GM10248 (cell line): ENCODE measurements at places on chromosomes 7 and 10.
A peak's percentile ranks its signal among the peaks of the same experiment; 100 is the strongest.

DNA sequence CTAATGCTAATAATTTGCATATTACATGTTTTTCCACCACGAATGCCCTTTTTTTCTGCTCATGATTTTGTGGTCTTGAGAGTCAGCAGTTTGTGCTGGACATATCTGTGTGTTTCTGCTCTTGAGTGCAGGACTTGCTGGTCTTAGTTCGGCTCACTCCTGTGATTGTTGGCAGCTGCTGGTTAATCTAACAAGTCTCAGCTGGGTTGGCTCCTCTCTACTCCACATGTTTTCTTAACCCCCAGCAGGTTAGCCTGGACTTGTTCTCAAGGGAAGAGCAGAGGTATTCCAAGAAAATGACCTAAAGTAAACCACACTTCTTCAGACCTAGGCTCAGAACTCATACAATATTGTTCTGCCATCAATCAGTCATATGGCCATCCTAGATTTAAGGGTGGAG is 1238.9 kb downstream of the XPNPEP1 start:
- DNase-seq = no peak

DNA sequence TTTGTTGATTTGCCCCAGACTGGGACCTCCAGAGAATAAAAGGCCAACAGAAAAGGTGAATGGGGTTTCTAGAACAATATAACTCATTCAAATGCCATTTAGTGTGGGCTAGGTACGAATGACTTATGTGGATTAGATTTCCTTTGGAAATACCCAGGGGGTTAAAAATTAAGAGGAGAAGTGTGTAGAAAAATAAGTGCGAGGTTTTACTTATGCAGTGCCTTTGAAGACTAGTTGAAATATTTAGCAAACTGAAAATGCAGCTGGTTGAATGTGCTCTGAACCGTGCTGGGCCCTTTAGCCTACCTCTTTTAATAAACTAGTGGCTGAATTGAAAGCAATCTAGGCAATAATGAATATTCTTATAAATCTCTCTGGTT is 180.6 kb downstream of the LRMDA start:
- DNase-seq = no peak

- DNase-seq = no peak
Measured at GRCh38 chr10:103090911-103091310, 102.2 kb downstream of the NT5C2 start.

- no peak for DNase-seq
Measured at GRCh38 chr7:97011536-97012364, 6.4 kb downstream of the DLX6 start.

DNA sequence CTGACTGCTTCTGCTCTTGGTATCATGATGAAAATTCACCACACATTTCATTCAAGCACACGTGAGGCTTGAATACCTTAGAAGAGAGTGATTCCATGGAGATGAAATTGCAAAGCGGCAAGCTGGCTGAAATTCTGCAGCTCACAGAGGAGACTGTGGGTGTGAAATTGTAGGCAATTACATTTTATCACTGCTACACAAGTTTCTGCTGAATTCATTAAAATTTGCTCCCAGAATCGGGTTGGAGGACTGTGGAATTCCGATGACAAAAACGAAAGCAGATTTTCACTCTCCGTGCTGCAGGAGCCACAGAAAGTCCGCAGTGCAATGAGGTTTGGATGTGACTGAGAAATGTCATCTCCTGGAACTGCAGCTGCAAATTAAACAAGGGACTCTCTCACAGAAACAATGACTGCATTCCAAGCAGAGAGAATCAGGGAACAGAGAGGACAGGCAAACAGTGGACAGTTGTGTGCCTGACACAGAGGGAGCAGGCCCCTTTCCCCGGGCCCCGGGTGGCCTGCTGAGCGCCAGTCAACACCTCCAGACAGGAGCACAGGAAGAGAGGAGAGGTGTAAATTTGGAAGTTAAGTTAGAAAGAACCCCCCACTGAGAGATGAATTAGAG is 109.1 kb downstream of the C10orf90 start:
- DNase-seq = no peak

GRCh38 chr7:100407285-100408180 is 21.0 kb downstream of the ZCWPW1 start:
- DNase-seq = peak; percentile 74

DNA sequence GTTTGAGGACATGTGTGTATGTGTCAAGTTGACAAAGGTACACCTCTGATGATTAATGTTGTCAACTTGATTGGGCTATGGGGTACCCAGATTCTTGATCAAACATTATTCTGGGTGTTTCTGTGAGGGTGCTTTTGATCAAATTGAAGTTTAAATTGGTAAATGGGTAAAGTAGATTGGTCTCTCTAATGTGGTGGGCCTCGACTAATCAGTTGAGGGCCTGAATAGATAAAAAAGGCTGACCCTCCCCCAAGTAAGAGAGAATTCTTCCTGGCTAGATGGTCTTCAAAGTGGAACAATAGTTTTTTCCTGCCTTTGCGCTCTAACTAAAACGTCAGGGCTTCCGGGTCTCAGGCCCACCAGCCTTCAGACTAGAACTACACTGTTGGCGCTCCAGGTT is 309.9 kb upstream of the MGMT start:
- no peak for DNase-seq

DNA sequence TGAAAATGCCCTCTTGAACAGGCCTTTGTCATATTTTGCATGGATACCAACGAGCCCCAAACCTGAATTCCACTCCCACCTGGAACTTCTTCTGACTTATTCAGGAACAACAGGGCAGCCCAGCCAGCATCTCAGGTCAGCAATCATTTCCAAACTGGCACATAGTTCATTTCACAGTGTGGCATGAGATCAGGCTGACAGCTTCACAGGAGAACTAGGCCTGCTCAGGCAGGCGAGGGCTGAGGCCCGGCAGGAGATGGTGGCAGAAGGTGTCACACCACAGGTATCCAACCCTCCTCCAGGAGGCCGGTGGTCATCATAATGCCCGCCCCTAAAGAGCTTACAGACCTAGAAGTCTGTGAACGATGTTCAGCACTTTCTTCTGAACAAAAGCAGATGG is 42.5 kb downstream of the DENND11 start:
- DNase-seq = no peak

- DNase-seq = no peak
Measured at GRCh38 chr7:73668103-73668885, 663 bp downstream of the VPS37D start.

- DNase-seq = no peak
Measured at GRCh38 chr10:107706096-107706725, 541.7 kb upstream of the SORCS1 start.

- DNase-seq = no peak
Measured at GRCh38 chr10:79084012-79084971, 15.5 kb downstream of the ZMIZ1 start.

DNA sequence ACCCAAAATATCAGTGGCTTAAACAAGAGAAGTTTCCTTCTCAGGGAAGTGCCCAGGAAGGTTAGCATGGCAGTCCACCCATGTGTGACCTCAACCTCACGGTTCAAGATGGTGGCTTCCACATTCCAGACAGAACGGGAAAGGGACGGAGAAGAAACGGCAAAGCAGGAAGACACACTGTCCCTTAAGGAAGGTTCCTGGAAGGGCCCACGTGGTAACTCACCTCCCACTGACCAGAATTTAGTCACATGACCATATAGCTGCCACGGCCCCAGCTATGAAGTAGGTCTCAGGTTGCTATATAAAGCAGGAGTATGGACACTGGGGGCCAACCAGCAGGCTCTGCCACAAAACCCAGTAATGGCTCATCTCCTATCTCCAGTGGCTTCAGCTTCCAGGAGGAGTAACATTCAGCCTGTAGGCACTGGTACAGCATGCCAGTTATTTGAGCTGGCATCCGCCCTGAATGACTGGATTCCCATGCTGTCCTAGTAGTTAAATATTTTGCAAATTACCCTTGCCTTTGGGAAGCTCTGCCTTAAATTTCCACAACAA is 278.5 kb upstream of the KLF14 start:
- no peak for DNase-seq

DNA sequence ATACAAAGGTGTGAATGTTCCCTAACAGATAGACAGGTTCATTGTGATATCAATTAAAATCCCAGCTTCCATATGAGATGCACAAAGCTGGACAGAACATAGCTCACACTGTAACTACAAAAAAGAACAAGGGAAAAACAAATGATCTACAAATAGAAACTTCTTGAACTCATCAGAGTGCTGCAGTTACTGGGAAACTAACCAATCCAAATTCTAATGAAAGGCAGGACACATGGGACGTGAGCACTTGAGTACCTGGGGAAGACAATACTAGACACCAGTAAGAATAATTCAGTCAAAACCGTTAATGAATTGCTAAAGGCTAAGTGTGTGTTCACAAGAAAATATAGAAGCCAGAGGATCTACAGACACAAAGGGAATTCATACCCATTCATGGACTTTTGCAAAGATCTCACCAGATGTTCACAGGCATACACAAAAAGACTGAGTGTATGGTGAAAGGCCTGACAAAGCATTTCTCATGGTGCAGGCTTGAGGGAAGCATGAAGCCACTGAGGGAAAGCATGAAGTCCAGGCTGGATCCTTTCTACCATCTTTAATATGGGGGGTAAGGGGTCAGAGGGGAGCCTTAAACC is 7.8 kb upstream of the GPR22 start:
- no peak for DNase-seq

DNA sequence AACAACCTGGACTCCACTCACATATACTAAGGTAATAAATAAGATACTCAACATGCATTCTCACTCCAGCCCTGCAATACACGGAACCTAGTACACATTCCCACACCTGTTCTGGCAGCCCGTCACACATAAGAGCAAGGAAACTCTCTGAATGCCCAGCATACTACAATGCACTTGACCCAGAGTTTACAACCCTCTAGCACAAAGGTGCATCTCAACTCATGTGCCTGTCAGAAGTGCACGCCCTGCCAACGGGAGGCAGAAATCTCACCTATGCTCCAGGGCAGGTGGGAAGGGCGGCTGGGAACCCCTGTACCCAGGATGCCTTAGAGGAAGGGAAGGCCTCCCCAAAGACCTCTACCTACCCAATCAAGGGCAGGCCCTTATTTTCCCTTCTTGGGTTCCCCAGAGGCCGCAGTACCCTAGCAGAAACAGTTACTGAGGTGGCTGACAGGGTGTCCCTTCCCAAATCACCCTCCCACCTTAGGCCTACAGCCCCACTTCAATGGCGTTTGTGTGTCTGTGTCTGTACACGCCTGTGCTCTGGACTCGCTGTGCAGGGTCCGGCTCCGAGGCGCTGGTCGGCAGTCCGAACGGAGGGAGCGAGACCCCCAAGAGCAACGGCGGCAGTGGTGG is 2.0 kb downstream of the EVX1 start:
- no peak for DNase-seq

- DNase-seq = no peak
Measured at GRCh38 chr10:83764666-83765065, 374.6 kb upstream of the GHITM start.

- DNase-seq = no peak
Measured at GRCh38 chr10:61825628-61826027, 75.9 kb upstream of the ARID5B start.

DNA sequence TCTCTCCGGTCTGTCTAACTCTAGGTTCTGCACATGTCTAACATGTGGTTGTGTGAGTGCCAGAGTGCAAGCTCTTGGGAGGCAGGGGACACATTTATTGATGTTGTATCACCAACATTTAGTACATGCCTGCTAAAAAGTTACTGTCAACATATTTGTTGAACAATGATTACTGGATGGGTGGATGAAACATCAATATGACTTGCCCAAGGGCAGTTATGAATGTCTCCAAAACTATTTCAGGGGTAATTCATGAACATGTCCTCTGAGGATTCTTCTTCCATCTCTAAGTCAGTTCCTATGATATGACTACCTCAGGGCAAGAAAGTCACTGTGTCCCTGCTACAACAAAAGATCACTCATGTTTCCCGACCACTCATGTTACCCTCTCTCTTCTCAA is 91.3 kb upstream of the STEAP1B start:
- DNase-seq = no peak

GRCh38 chr7:37352251-37352880 is 96.3 kb downstream of the ELMO1 start:
- DNase-seq = no peak

- DNase-seq = no peak
Measured at GRCh38 chr10:27147701-27148100, 6.5 kb downstream of the YME1L1 start.

DNA sequence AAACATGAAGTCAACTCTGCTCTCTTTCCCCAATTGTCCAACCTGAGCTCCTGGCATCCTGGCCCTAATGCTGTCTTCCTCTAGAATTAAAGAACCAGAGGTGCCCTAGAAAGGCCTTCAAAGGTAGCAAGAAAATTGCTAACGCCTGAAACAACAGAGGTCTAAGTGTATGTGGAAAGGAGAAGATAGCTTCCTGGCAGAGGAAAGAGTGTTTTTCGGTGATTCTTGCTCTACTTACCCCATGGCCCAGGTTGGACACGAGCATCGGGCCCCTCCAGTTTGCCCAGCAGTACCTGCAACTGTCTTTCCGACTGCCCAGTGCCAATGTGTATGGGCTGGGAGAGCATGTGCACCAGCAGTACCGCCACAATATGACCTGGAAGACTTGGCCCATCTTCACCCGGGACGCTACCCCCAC is 22.2 kb downstream of the MGAM2 start:
- no peak for DNase-seq

DNA sequence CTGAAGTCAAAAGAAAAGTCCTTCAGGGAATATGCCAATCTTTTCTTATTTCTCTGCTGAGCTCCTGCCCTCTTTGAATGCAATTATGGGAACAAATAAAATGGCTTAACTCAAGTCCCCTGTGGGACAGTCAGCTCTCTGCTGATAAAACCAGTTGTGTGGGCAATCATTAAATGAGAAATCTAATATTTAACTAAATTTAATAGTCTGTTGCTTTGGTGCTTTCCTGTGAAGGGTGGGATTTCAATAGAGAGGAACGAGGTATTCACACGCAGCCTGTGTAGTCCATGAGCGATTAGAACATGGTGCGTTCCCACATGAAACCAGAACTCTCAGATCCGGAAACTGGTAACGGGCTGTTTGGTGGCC is 138.4 kb downstream of the PAXIP1 start:
- no peak for DNase-seq

- peak; percentile 25 for DNase-seq
Measured at GRCh38 chr10:60646966-60647796, 131.1 kb upstream of the CDK1 start.

- DNase-seq = no peak
Measured at GRCh38 chr10:34097682-34098081, 717.4 kb downstream of the PARD3 start.

GRCh38 chr10:131949041-131949862 is 32.5 kb downstream of the BNIP3 start:
- no peak for DNase-seq

- no peak for DNase-seq
Measured at GRCh38 chr10:76436401-76436811, 1005.0 kb downstream of the LRMDA start.

- DNase-seq = no peak
Measured at GRCh38 chr10:36097696-36098095, 455.6 kb upstream of the FZD8 start.

GRCh38 chr7:116953906-116954838 is 871 bp downstream of the ST7 start:
- DNase-seq = no peak
